ENCODE measurements at places on chromosomes 6 and 20.

DNA sequence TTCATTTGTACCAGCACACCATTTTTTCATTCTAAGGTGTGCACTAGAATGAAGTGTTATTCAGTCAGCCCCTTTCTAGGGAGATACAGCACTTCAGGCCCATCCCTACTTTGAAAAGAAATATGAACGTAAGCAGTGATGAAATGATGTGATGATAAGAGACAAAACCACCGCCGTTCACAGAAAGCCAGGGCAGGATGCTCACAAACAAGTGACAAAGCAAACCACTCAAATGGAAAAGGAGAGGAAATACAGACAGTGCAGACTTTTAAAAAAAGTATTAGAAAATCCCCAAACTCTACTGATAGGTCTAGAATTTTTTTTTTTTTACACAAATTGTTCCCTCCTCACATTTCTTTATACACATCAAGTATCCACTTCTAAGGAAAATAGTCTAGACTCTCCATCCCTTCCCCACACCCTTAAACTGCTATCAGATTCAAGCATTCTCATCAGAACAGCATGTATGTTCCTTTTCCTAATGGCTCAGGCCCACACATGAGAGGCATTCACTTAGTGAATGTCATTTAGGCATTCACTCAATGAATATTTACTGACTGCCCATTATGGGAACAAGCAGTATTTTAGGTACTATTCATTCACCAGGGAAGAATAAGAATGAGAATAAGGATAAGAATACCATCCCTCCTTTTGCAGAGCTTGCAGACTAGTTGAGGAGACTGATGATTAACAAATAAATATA lies 243.5 kb downstream of the GMPR start:
- peak; percentile 53 for DNase-seq

DNA sequence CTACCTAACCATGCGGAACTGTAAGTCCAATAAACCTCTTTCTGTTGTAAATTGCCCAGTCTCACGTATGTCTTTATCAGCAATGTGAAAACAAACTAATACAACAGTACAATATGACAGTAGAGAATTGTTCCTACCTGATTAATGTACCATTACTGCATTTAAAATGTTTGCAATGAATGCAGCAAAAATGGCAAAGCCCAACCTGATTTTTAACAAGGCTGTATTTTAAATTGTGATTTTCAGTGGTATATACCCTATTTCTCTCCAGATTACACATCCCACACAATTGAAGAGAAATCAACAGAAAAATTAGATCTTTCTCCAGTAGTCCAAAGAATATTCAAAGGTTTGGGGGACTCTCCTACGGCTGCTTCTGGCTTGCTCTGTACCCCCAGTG lies 3.3 kb upstream of the PCSK2 start:
- no peak for DNase-seq

- no peak for DNase-seq
These were observed 18.6 kb upstream of the ENPP1 start for GRCh38 chr6:131789219-131789618.

GRCh38 chr6:50821441-50822077 lies 2.9 kb downstream of the TFAP2B start:
- no peak for DNase-seq

DNA sequence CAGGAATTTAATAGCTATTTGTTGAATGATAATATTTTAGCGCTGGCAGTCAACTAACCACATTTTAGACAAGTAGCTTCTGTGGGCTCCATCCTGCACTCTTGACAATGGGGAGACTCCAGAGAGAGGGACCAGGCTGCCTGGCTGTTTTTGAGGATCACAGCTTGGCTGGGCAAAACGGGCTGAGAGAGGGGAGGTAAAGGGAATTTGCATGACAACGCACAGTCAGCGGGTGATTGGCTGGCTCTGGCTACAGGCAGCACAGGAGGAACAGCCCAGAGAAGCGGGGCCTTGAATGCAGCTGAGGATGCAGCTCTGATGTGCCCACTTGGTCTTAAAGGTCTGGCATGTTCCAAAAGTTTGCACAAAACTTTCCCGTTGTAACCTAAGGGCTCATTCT lies 41.2 kb downstream of the LRFN2 start:
- no peak for DNase-seq
